Forelimb muscle (tissue), 1 donor: ENCODE measurements at places on chromosomes 2 and 18.

DNA sequence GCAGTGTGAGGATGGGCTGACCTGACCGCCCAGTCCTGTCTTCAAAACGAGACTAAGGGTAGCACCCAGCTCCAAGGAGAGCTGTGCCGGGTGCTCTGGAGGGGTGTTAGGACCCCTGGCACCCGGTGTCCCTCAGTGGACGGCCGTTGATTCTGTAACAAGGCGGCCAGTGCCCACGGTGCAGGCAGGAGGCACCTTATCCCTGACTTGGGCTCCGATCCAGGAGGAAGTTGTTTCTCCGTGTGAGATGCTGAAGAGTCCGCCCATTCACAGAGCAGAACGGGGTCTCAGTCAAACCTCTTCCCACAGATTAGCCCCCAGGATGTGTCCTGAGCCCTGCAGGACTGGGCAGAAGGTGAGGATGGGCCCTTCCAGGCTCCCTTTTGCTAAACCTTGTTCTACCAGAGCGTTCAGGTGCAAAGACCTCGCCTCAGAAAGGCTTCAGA, 123.0 kb downstream of the NFATC1 start:
- no peak for DNase-seq

DNA sequence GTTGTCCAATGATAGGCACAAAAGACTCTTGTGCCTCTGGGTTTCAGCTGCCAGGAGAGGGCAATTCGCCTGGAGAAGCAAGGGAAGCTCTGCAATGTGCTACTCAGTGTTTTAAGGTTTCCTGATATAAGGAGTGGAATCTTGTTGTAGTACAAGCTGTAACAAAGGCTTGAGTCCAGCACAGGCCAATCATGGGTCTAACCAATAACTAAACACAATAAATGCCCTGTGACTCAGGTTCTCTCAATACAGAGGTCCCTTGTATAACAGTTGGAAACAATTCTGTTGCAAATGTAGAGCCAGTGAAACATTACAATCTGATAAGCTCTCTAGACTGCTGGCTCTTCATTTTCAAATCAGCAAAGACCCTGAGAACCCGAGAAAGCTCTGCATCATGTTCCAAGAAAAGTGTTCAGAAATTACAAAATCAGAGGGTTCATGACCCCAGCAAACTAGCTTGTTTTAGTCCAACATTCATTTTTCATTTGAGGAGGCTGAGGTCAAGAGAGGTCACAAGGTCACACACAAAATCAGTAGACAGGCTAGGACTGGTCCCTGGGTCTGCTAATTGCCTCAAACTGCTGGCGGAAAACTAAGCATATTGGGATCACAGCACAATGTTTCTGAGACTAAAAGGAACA, 59.0 kb upstream of the DNMT3A start:
- no peak for DNase-seq

DNA sequence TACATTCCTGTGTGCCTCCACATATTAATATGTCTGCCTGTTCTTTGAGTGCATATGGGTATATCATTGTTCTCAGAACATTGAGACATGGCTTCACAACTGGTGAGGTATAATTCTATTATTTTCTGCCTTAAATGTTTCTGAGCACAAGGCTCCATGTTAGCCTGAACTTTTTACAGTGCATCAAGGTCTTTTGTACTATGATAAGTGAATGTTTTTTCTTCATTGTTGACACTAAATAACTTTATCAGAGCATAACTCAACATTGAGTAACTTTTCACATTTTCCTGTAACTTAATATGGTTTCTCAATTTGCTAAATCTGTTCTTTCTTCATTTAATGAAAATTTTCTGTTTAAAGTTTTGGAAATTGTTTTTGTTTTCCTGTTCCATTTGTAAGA, 262.9 kb downstream of the HNMT start:
- DNase-seq, result no peak

DNA sequence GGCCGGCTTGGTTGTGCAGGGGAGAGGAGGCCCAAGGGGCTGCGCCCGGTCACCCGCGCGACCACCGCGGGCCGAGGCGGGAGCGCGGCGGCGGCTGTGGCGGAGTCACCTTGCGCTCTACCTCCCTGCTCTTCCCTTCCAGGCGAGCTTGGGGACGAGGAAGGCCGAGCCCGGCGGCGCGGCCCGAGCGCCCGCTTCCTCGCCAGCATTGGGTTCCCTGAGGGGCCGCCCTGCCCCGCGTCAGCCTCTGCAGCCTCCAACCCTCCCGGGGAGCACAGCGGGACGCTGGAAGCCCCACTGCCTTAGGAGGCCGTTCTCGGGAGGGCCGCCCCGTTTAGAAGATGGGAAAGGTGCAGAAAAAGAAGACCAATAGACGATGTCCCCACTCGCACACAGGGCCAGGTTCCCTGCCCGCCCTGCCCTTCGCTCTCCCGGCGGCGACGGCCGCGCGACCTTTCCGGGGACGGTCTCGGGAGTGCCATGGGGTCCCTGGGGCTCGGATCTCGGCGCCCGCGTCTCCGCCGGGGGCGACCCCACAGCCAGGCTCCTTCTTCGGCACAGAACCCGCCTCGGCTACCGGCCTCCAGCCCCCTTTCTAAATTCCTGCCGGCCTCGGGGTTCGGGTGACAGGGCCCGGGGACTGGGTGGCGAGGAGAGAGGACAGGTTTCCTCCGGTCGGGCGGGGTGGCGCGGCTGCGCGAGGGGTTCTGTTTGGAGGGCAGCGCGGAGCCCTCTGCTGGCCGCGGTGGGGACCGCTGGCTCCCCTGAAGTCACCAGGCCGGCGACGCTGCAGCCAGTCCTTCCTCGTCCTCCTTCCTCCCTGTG, 85.5 kb downstream of the HS6ST1 start:
- DNase-seq, result peak; percentile 32

- no peak for DNase-seq
These were observed 71.4 kb downstream of the OLA1 start for GRCh38 chr2:174176898-174177297.

DNA sequence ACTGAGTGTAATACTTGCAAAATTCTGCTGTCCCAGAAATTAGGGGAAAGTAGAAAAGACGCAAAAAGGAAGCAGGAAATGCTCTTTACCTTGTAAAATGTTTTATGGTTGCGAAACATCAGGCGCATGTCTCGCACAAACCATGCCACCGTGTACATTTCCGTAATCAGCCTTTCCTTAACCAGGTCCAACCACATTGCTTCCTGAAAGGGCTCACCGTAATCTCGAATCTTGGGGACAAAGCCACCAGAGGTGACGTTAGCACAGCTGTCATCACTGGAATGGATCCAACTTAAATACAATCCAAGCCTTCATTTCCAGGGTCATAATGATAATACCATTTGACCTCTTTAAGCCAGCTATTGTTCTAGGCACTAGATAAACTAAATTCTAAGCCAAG, 49.3 kb downstream of the SP110 start:
- no peak for DNase-seq

DNA sequence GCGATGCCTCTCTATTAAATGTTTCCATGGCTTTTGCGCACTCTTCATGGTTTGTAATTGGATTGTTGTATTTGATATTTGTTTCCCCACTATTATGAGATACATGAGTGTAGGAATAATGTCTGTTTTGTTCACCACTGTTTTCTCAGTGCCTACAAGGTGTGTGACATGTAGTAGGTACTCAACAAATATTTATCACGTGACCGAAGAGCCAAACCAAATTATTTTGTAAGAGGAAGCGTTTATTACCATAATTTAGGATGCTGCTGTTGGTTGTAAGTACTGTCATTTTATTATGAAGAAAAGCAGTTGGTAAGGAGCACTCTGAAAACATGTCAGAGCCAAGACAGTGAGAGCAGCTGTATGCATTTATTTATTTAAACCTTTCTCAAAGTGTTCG, 32.2 kb upstream of the CTLA4 start:
- no peak for DNase-seq

DNA sequence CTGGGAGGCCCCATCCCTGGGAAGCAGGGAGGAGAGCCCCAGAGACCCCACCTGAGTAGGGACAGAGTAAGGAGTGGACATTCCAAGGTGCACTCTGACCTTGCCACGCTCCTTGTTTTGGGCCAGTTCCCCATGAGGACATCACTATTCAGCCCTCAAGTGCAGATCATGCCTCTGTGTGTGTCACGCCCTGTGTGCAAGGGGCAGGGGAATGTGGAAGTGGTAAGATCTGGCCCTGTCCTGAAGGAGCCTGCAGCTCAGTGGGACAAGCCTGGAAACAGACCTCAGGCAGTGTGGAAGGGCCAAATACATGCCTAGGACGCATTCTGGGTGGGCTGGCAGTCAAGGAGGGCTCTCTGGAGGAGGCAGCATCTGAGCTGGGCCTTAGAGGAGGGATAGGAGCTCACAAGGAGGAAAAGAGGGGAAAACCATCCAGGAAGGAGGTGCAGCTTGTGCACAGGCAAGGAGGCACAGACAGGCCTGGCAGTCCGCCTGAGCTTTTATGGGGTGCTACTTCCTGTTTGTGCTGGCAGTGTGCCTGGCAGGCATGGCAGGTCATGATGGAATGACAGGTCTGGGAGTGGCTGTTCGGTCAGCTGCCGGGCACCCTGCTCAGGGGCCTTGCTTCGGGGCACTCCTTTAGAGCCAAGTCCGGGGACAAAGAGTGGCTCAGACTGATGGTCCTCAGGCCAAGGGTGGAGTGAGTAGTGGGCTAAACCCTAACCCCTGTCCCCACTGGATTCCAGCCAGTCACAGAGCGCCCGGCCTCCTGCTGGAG, 3.3 kb downstream of the KLHL30 start:
- DNase-seq, result no peak

DNA sequence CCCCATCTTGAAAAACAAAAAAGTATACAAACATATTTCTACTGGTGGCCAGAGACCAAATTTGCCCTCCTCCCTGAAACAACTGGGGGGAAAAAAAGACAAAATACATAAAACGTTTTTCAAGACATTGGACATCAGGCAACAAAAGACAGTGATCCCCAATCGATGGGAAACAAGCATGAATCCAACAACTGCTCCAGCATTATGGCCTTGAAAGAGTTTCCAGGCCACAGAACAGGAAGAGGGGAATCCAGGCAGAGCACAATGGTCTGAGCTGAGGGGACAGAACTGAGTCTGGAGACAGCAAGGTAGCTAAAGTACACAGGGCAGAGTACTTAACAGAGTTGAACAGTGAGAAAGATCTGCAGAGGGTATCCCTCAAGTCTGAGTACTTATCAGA, 4.4 kb downstream of the CCDC88A start:
- DNase-seq, result no peak

DNA sequence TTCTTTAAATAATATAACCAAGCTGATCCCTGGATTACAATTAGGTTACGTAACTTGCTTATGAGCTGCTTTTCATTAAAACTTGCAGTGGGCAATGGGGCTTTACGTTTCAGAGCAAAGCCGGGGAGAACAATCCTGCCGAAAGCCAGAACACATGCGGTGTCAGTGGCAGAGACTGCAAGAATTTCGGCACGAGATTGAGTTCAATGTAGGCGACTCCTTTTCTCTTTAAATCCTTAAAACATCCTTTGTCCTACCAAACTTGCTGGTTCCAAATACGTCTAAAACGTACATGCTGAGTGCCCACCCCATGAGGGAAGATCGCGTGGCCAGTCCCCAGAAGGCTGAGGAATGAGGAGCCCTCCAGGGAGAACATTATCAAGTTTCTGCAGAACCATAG, 36.8 kb upstream of the NCOA1 start:
- DNase-seq, result no peak

GRCh38 chr2:200635251-200635650, 49.4 kb downstream of the AOX1 start:
- no peak for DNase-seq

- DNase-seq, result no peak
These were observed 94.9 kb upstream of the PDE1A start for GRCh38 chr2:182521453-182522404.
